ENCODE measurements at places on chromosomes 12 and 14.

- DNase-seq: no peak
Measured at GRCh38 chr12:50186681-50187080, 19.5 kb upstream of the CERS5 start.

DNA sequence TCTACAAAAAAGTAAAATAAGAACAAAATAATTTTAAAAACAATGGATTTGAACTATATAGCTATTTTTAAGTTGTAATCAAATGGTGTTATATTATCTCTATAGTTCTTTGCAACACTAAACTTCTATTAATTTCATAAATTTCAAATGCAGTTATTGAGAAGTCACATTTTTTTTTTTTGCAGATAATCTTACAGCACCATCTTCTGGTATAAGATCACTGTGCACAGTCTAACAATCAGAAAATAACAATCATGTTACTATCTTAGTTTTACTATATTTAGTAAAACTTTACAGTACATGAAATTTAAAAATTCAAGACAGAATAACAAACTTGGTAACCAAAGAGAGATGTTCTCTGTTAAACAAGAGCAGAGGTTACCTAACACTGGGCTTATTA is 40.6 kb downstream of the GXYLT1 start:
- no peak for DNase-seq

GRCh38 chr12:6297170-6297569 is 13.3 kb upstream of the PLEKHG6 start:
- DNase-seq: no peak

DNA sequence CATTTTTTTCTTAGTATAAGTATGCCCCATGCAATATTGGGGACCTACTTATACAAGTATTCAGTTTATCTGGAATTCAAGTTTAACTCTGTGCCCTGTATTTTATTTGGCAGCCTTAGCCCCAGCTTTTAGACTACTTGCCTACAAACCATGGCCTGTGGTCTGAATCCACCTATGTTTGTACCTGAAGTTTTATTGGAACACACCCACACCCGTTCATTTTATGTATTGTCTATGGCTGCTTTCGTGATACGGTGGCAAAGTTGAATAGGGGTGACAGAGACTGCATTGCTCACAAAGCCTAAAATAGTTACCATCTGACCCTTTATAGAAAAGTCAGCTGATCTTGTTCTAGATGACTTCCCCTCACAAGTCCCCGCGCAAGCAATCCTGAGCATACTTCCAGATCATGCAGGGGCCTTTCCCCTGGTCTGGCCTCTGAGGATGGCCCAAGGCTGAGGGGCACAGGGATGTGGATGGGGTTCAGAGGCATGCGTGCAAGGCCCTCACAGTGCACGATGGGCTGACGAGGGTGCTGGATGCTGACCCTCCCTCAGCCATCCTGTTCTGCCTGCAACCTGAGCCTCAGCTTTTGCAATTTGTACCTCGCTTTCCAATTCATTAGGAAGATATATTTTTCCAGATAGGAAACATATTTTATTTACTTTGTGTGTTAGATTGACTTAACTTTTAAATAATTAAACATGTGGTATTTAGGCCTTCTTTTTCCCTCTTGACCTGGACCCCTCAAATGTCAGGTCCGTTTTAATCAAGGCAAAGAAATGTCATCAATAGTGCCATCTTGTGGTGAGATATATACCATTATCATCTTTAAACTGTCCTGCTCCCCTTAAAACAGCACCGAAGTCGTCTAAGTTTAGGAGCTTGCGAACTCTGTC is 527.3 kb upstream of the CCDC196 start:
- no peak for DNase-seq

DNA sequence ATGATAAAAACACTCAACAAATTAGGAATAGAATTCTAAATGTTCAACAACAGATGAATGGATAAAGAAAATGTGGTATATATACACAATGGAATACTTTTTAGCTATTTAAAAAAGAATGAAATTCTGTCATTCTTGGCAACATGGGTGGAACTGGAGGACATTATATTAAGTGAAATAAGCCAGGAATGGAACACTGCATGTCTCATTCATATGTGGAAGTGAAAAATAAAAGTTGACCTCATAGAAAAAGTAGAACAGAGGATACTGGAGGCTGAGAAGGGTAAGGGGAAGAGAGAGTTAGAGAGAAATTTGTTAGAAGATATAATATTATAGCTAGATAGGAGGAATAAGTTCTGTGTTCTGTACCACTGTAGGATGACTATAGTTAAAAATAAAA is 35.8 kb upstream of the ZFP36L1 start:
- no peak for DNase-seq

DNA sequence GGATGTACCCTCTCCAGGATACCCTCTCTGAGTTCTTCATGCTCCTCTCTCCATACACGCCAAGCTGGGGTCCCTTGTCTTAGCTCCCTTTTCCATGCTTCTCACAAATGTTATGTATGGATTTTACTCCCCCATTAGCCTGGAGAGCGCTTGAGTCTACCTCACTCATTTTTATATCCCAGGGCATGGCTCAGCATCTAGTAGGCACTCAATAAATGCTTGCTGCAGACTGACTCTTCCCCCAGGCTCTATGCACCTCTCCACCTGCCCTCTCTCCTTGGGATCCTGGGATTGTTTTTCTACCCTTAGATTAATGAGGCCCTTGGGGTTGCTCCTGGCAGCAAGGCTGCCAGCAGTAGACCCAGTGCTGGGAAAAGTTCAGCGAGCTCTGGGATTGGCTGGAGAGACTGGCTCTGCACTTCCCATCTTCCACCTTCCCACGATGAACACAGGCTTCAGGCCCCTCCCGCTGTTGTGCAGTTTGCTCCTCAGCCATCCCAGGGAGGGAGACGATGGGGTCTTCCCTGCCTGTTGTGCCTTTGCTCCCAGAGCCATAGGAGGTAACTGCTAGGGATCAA is 2.2 kb downstream of the NRIP2 start:
- DNase-seq: no peak

DNA sequence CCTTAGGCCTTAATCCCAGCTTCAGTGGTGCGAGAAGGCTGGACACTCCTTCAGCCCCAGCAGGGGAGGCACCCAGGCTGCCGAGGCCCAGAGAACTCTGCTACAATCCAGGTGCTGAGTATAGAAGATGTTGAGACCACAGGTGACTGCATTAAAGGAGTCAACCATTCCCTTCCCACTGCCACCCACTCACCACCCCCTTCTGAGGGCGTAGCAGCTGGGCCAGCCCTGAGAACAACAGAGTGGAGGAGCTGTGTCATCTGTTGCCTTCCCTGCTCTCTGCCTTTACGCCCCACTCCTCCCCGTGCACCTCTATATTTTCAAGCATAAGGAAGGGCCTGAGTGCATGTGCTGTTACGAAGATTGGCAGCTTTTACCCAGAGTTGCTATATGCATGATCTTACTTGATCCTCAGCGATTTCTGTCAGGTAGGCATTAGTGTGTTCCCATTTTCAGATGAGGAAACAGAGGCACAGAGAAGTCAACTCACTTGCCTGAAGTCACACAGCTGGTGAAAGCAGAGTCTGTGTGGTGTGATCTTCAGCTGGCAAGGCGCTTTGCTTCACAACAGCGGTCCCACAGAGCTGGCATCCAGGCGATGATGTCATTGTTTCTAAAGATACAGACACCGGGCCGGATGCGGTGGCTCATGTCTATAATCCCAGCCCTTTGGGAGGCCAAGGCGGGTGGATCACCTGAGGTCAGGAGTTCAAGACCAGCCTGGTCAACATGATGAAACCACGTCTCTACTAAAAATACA is 46.7 kb downstream of the RIN3 start:
- no peak for DNase-seq

- no peak for DNase-seq
Measured at GRCh38 chr12:103986829-103987228, 21.2 kb downstream of the TDG start.

- DNase-seq: no peak
Measured at GRCh38 chr12:21988619-21989018, 47.4 kb upstream of the ABCC9 start.

Measured in amygdala (tissue), 56 donors.